ENCODE measurements at places on chromosomes 12 and 14.

DNA sequence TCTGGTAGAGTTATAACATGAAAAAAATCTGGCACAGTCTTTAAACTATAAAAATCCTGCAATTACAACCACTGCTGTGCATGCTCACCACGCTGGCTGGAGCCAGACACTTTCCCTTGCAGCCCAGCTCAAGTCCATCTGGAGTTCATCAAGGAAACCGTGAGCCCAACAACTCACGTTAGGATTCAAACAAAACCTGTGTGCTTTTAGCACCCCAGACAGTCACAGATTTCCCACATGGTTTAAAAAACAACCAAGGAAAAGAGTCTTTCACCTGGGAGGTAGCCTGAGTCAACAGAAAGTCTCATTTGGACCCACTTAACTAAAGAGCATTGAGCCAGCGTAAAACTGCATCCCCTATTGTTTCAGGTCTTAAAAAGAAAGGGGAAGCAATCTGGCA lies 4.7 kb downstream of the LRIG3 start:
- DNase-seq = no peak

DNA sequence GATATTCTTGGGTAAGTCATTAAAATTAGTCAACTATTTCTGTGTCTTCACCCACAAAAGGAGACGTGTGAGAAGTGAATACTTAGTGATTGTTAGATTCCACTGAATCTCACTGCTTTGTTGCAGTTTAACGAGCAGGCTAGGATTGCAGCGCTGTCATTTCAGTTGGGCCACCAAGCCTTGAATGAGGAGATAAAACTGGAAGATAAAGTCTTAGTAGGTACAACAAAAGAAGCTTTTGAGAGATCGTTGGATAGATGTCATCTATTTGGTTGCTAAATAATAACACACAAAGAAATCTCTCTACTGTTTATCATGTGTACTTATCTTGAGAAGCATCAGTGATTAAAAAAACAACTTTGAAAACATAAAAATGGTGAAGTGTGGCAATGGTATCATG lies 132.3 kb downstream of the RGS6 start:
- DNase-seq = no peak

- peak; percentile 39 for DNase-seq
Measured at GRCh38 chr12:92039046-92039445, 106.6 kb downstream of the BTG1 start.

DNA sequence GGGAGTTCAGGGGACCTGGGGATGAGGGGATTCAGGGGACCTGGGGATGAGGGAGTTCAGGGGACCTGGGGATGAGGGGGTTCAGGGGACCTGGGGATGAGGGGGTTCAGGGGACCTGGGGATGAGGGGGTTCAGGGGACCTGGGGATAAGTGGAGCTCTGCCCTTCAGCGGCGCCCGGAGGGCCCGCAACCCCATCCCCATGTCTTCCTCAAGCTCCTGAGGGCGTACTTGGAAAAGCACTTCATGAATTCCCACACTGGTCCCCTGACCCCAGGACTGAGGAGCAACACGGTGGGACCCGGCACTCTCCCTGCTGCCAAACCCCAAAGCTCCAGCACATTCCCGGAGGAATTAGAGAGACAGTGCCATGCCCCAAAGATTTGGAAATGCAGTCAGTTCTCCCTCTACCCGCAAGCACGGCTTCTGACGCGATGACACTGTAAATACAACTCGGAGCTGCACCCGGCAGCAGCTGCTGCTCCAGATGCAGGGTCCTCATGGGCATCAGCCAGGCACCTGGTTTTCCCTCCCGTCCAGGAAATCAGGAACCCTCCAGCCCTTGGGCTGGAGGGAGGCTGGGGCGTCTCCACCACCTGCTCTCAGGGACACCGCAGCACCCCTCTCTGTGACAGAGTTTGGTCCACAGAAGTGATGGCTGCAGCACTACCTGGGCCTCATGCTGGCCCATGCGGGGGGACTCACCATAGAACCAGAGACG lies 32.8 kb upstream of the C14orf180 start:
- DNase-seq = no peak

DNA sequence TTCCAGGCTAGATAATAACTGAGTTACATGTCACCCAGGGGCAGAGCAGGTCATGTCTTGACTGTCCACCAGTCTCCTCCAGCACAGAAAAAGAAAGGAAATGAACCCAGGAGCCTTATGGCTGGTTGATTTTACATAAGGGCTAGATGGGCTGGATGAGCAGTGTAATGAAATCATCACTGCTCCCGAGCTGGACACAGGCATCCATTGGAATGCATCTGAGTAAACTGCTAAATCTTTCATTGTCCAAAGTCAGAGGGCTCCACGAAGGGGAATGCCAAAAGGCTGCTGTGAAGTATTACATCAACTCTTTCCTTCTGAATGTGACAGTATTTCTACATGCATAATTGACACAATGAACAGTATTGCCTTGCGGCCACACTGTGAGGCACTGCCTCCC lies 30.1 kb upstream of the TSPAN11 start:
- no peak for DNase-seq

DNA sequence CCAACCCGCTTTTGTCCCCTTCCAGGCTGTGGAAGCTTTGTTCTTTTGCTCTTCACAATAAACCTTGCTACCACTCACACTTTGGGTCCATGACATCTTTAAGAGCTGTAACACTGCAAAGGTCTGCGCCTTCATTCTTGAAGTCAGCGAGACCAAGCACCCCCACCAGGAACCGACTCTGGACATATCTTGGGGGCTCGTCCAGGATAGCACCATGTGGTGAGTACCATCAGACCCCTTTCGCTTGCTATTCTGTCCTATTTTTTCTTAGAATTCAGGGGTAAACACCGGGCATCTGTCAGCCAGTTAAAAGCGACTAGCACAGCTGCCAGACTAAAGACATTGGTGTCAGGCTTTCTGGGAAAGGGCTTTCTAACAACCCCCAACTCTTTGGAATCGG lies 137.6 kb upstream of the PPFIA2 start:
- DNase-seq = no peak

GRCh38 chr12:89038831-89039512 lies 313.3 kb downstream of the DUSP6 start:
- no peak for DNase-seq

- no peak for DNase-seq
Measured at GRCh38 chr14:27750114-27750513, 1016.5 kb upstream of the FOXG1 start.

DNA sequence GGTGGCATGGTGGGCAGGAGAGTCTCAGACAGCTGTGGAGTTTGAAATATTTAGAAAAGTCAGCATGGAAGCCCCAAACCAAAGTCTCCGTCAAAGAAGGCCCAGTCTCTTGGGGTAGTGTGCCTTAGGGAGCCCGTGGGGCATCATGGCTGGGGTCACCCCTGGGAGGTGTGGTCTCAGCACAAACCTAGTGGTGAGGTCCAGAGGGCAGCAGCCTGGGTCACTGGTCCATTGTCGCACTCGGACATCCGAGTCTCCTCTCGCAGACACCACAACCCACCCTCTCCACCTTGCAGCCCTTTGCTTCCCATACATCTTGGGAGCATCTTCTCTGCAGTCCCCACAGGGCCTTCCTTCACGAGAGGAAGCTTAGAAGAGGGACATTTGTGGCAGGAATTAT lies 588.0 kb upstream of the TMEM132C start:
- no peak for DNase-seq

- no peak for DNase-seq
Measured at GRCh38 chr12:66678338-66679275, at the start of gene GRIP1. TSS of gene GRIP1 (minus strand) at chr12:66679076. CDS start at chr12:66678904, 172 bp downstream.

DNA sequence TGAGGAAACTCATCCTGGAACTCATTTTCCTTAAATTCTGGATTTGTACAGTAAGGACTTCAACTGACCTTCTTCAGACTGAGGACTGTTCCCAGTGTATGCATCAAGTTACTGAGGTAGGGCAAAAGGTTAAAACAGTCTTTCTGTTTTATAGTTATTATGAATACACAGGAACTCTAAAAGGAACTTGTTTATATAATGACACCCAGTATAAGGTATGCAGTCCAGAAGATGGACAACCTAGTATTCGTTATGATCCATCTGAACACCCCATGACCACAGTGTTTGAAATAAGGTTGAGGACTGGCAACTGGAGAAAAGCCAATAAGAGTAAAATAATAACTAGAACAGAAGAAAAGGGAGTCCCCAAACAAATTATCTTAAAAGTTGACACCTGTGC lies 779.9 kb upstream of the TMEM132C start:
- no peak for DNase-seq
